ENCODE measurements at places on chromosomes 16 and 17. TPM values are rescaled to one million over a fixed set of nuclear protein-coding genes. Genes with fewer than 3 reads are reported as not detected.

The LGALS9B gene
- 0.39 TPM for polyA plus RNA-seq

The MMP15 gene
- polyA plus RNA-seq: 23.6 TPM

The TAT gene
- 0.14 TPM for polyA plus RNA-seq

The TBC1D3G gene
- polyA plus RNA-seq: not detected

The SOST gene
- 0.04 TPM for polyA plus RNA-seq

The DNAAF8 gene
- polyA plus RNA-seq: 4.3 TPM

The PPM1E gene
- 0.22 TPM for polyA plus RNA-seq

The COL1A1 gene
- 30.5 TPM for polyA plus RNA-seq

The MLST8 gene
- 39.7 TPM for polyA plus RNA-seq

The HOXB1 gene
- polyA plus RNA-seq: not detected

The TRIM25 gene
- 51.3 TPM for polyA plus RNA-seq

The FUS gene
- polyA plus RNA-seq: 237 TPM

The GRIN2C gene
- polyA plus RNA-seq: 0.02 TPM

The MYO15B gene
- 141 TPM for polyA plus RNA-seq

The TP53TG3C gene
- not detected for polyA plus RNA-seq

The SBK1 gene
- 0.90 TPM for polyA plus RNA-seq

The TGFB1I1 gene
- 25.1 TPM for polyA plus RNA-seq

The HIC1 gene
- polyA plus RNA-seq: 5.5 TPM

The RAB37 gene
- polyA plus RNA-seq: 3.2 TPM

The MILR1 gene
- 36.3 TPM for polyA plus RNA-seq

The PRSS27 gene
- polyA plus RNA-seq: 2.5 TPM

The CLEC19A gene
- 0.02 TPM for polyA plus RNA-seq

The POLR3K gene
- polyA plus RNA-seq: 11.1 TPM

The KIAA0753 gene
- 6.7 TPM for polyA plus RNA-seq

The SDR42E1 gene
- polyA plus RNA-seq: 2.3 TPM

The HS3ST3A1 gene
- polyA plus RNA-seq: 0.18 TPM

The G6PC1 gene
- polyA plus RNA-seq: not detected

The BCL7C gene
- 51.8 TPM for polyA plus RNA-seq

The TBC1D10B gene
- 26.9 TPM for polyA plus RNA-seq

The CDR2L gene
- polyA plus RNA-seq: 10.9 TPM

The NAGS gene
- polyA plus RNA-seq: 3.6 TPM

The POLR2A gene
- 37.8 TPM for polyA plus RNA-seq

The GPRC5C gene
- polyA plus RNA-seq: 54.6 TPM

The KRT28 gene
- polyA plus RNA-seq: not detected
